ENCODE measurements at places on chromosomes 3 and 15.

- no peak for DNase-seq
Observed at GRCh38 chr3:9581742-9582141, 28.1 kb upstream of the LHFPL4 start.

DNA sequence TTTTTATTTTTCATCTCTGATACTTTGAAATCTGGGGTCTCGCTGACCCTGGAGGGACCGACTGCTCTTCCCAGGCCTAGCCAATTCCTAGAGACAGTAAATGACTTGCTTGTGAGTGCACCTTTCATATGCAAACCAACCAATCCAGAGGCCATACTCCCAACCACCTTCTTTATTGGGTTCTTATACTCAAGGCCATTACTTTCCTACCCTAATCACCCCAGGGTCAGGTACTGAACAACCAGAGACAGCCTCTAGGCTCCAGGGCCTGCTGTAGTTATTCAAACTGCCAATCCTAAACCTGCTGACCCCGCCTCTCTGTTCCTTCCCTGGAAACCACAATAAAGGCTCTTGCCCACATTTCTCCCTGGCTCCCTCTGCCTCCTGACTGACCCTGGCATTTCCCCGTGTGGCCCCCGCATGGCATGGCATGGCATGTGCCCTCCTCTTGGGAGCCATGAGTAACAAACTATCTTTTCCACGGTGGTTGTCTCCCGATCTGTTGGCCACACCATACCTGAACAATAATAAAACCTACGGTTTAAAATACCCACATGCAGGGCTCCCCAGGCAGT is 42.9 kb downstream of the ADCY5 start:
- DNase-seq = no peak

GRCh38 chr15:91318931-91319330 is 218.9 kb downstream of the SV2B start:
- DNase-seq = no peak

DNA sequence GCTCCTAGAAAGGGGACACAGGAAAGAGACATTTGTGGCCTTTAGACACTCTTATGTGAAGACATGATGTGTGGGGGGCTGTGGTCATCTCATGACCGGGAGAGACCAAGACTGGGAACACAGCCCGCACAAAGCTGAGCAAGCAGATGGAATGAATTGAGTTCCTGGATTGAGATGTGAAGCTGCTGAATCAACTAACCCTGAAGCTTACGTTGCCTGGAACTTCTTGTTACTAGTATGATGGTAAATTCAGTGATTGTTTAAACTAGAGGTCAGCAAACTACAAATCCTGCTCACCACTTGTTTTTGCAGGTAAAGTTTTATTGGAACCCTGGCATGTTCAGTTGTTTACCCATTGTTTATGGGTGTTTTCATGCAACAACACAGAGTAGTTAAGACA is 83.4 kb upstream of the BHLHE40 start:
- no peak for DNase-seq

DNA sequence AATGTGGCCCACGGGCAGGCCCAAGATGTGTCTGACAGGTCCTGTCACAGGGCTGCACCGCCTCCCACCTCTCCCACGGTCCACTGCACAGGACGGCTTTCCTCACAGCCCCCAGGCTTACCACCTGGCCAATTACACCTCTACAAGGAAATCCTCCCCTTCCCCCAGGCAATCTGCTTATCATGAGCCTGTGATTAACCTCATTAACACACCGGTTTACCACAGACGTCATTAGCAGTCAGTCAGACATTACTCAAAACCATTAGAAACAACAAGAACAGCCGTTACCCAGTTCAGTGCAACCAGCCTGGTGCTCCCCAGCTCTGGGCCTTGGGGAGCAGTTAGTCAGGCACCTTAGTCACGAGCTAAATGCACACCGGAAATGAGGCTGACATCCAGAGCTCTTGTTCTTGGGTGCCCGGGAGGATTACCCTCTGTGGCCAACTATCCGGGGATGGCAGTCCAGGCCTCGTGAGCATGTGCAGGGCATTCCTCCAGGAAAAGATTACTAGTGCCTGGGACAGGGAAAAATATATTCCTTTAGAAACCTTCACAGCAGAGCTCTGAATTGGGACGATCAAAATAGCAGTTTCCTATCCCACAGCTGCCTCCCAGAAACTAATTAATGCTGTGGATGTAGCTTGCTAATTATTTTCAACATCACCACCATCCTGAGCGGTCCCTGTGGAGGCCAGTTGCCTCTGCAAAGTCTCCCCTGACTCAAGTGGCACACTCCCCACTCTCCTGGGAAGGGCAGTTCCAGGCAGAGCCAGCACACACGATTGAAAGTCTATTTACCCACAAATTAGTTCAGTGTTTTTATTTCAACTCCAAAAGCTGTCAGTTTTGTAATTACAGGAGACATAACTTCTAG is 117.4 kb upstream of the ZBED2 start:
- no peak for DNase-seq

DNA sequence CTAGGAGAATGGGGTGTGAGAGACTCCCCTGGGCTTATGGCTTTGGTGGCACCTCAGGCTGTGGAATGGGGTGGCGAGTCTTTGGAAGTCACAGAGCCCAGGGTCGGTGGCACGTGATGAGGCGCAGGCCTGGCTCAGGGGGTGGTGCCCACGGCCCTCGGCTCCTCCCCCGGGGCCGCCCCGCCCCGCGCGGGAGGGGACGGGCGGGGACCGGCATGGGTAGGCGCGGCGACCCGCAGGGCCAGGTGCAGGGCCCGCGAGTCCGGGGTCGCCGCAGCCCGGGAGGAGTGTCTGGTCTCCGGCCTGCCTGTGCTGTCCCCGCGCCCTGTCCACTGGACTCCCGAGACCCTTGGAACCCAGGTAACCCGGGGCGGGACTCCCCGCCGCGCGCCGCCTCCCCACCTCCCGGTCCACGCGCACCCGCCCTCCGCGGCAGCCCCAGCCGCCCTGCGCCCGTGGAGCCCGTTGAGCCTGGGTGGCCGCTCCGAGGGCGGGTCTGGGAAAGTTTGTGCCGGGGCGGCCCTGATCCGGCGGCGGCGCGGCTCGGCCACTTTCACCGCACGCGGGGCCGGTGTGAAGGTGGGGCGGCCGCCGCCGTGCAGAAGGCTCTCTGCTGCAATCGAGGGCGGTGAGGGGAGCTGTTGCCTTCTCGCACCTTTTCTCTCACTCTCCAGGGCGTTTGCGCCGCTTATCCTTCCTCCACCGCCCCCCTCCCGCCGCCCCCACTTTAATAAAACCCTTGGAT is at the start of gene PAQR5:
Gene PAQR5, plus strand, starts transcription at position 216 of the 745 bp plus-strand sequence. CDS start 61,169 bp downstream, outside the sequence.
- DNase-seq = no peak

DNA sequence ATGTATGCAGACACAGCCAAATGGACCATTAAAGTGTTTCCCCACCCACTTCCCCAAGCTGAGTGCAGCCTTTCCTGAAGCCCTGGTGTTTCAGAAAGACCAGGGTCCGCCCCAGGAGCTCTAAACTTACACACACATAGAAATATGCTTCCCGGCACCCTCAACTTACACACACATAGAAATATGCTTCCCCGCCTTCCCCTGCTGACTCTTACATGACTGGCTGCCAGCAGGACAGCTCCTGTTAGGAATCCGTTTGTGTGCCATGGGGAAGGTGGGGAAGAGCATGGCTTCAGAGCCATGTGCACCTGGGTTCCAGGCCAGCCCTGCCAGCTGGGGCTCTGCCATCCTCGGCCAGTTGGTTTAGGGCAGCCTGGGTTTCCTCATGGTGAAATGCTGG is 3.6 kb downstream of the CLEC3B start:
- no peak for DNase-seq

DNA sequence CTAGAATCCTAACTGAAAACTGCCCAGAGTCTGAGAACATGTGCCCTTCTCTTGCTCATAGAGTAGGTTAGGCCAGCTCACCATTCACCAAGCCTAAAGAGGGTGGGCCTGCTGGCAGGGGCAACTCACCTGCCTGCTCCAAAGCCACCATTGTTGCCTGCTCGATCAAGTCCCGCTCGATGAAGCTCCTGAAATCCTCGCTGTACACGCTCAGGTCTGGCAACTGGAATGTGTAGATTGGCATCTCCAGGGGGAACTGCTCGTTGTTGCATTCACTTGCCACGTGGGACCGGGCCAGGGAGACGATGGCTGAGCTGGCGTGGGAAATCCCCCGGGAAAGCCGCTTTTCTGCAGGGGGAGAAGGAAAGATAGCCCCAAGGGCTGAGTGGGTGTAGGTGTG is 232.2 kb downstream of the KLF13 start:
- DNase-seq = no peak

DNA sequence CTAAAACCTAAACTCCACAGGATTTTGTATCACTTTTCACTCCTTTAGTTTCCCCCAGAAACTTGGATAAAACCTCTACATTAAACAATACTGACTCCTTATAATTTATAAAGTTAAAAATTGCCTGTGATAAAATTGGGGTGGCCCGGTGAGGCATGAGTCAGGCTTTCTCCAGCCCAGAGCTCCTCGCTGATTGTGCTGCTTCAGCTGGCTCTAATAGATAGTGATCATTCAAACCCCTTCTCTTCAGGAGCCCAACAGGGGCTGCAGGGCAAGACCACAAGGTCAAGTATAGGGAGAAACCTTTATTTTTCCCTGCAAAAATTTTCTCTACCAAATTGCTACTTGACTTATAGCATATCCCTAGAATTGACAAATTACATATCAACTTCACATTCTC is 308.2 kb downstream of the PLCL2 start:
- DNase-seq = no peak

GRCh38 chr15:58139989-58140522 is 1.9 kb downstream of the AQP9 start:
- no peak for DNase-seq

DNA sequence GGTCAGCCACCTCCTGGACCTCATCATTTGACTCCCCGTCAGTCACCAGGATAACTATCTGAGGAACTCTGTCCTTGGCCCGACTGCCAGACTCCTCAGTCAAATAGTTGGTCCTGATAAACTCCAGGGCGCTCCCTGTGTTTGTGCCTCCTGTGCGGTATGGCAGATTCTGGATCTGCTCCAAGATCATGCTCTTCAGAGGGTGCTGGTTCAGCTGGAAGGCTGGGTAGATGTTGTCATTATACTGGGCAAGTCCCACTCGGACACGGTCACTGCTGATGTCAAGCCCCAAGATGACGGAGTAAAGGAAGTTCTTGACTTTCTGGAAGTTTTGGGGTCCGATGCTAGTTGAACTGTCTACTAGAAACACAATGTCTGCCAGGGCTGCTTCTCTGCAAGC is 31.1 kb upstream of the CAPN7 start:
- no peak for DNase-seq

DNA sequence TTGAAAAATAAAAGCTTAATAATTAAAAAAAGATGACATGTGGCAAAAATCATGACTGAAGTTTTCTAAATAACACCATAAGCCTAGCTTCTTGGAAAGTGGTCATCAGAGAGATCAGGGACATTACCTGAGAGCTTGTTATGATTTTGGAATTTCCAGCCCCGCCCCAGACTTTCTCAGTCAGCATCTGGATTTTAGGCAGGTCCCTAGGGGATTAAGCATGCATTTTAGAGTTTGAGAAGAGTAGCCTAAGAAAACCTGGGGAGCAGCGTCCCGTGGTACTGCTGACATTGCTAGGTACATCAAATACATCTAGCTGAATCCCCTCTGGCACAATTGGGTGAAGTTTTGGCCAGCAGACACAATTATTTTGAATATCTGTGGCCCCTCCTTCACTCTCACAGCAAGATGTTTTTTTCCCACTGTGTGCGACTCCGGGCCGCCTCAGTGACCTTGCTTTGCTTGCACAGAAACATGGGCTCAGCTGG is 58.7 kb upstream of the MEF2A start:
- peak; percentile 34 for DNase-seq

- no peak for DNase-seq
Observed at GRCh38 chr3:177600411-177600810, 403.1 kb upstream of the TBL1XR1 start.

- DNase-seq = no peak
Observed at GRCh38 chr3:77414881-77415280, 375.0 kb downstream of the ROBO2 start.

- DNase-seq = no peak
Observed at GRCh38 chr15:68797191-68797590, 23.5 kb downstream of the ANP32A start.

DNA sequence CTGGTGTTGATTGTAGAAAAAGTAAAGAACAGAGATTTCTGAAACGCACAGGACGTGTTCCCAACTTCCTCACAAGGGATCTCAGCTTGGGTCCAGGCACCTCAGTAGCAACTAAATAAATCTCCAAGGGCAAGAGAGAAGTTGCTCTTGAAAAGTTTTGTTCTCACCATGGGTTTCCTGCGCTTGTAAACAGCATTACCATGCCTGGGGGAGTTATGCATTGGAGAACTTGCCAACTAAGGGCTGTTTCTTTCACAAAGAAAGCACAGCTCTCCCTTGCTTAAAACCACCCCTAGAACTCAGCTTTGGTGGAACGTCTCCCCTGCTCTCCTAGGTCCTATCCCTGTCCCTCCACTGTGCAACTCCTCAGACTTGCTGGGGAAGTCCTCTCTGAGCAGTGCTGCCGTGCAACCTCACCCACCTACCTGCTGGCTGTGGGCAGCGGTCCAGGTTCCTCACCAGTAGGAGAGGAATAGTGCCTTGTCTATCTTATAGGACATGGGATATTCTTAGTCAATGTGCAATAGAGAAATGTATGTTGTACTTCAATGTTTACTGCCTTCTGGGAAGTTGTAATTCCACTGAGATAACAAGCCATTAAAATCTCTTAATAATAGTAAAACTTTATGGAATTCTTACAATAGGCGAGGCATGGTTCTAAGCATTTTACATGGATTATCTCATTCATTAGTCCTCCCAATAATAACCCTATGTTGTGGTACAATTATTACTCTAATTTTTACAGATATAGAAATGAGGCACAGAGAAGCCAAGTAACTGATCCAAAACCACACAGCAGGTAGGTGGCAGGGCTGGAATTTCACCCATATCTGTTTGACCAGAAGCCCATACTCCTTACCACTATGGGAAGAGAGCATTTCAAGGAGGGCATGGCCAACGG is 51.5 kb downstream of the UMPS start:
- DNase-seq = no peak

- no peak for DNase-seq
Observed at GRCh38 chr3:107665351-107665750, 142.6 kb downstream of the BBX start.

- no peak for DNase-seq
Observed at GRCh38 chr3:50539356-50540286, 27.9 kb downstream of the C3orf18 start.

DNA sequence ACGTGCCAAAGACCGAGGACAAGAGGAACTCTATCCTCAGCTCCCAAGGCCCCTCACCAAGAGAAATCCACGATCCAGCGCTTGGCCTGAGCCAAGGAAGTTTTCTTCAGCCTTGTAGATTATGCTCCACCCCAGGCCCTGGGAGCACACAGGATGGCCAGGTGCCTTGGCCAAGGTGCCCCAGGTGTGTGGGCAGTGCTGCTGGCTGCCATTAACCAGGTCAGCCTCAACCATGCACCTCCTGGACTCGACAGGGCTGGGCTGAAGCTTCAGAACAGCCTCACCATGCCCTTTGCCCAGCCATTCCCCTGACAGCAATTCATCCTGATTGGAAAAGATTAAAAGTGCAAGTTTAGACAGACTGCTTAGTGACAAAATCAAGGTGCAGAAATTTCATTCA is 10.9 kb upstream of the MESP1 start:
- no peak for DNase-seq

GRCh38 chr15:44130778-44131177 is 64.3 kb downstream of the FRMD5 start:
- no peak for DNase-seq

GRCh38 chr3:172276103-172276502 is 172.2 kb downstream of the GHSR start:
- no peak for DNase-seq

- DNase-seq = no peak
Observed at GRCh38 chr15:42083916-42084315, 10.4 kb downstream of the PLA2G4D start.

GRCh38 chr15:39553947-39554693 is 26.8 kb upstream of the THBS1 start:
- no peak for DNase-seq

GRCh38 chr3:68060910-68061309 is 406.5 kb upstream of the SUCLG2 start:
- no peak for DNase-seq
